ENCODE measurements at places on chromosomes 1 and 21.

- DNase-seq, result no peak
These were observed 33.5 kb downstream of the ODR4 start for GRCh38 chr1:186409091-186409490.

GRCh38 chr1:223340637-223341036 is 23.3 kb downstream of the SUSD4 start:
- DNase-seq, result no peak

DNA sequence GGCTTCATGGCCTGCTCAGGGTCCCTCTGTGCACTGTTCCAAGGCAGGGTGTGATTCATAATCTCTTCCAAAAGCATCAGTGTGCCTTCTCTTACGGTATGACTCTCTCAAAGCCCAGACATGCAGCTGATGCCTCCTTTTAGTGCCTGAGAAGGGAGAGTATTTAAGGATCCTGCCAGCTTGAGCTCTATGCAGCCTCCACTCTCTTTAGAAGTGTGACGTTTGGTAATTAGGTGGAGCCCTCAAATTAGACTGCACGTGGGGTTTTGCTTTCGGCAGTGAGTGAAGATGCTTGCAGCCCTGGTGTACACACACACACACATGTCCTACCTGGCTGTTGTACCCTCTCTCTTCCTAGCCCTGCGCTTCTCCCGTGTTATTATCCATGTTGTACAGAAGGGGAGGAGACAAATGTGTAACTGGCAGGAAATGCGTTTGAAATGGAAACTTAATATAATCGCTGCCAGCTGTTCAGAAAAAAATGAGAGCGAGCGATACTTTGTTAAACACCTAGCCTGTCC is 2.6 kb upstream of the C1orf174 start:
- no peak for DNase-seq

- peak; percentile 6 for DNase-seq
These were observed 28.4 kb downstream of the ACP6 start for GRCh38 chr1:147641695-147642592.

DNA sequence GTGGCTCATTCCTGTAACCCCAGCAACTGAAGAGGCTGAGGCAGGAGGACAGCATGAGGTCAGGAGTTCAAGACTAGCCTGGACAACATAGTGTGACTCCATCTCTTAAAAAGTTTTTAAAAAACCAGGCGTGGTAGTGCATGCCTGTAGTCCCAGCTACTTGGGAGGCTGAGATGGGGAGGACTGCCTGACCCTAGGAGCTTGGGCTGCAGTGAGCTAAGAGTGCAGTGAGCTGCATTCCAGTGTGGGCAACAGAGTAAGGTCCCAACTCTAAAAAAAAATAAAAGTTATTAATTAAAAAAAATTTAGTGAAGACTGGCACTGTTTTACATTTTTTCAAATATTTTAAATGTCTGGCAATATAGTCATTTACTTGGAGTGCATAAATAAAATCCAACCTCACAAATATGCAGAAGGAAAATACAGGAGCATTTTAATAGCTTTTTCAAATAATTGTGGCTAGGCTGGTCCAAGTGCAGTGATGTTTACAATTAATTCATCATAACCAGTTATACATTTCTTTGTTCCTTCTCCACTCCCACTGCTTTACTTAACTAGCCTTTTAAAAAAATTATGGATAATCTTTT is 10.8 kb downstream of the ZBTB8OS start:
- no peak for DNase-seq

DNA sequence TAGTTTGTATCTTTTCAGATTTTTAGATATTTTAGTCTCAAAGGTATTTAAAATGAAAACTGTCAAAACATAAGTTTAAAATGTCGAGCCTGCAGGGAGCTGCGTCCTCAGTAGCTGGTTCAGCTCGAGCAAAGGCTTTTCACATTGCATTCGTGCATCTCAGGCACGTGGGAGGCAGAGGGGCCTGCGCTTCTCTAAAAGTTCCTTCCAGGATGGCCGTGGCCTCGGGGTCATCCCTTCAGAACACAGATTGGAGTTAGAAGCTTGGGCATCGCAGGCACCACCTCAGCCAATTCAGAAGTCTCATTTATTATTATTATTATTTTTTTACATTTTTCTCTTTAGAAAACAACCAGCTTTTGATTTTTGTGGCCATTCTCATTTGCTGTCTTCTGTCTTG is 66.9 kb upstream of the DIP2A start:
- no peak for DNase-seq

GRCh38 chr21:39654951-39655350 is 42.2 kb downstream of the B3GALT5 start:
- DNase-seq, result no peak

- no peak for DNase-seq
These were observed 3.2 kb upstream of the SRM start for GRCh38 chr1:11062965-11063401.

- DNase-seq, result no peak
These were observed 4.6 kb upstream of the PRKCZ start for GRCh38 chr1:2045468-2046173.

- DNase-seq, result no peak
These were observed 94.8 kb downstream of the OMA1 start for GRCh38 chr1:58451560-58452191.

- no peak for DNase-seq
These were observed 337.0 kb upstream of the NR5A2 start for GRCh38 chr1:199690496-199690895.

DNA sequence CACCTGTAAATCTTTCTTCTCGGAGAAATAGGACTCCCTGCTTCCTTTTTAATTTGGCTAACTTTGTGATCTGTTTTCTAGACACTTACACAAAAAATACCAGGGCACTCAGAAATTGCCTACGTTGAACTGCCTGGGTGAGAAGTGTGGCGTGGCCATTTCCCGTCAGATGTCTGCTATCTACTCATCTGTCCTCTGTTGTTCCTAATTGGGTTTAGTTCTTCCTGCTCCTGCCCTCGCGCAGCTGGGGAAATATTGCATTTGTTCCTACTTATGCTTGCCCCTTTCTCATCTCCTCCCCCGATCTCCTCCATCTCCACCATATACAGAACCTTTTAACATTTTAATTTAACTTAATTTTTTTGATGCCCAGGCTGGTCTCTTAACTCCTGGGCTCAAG is 55.1 kb downstream of the CD58 start:
- no peak for DNase-seq

DNA sequence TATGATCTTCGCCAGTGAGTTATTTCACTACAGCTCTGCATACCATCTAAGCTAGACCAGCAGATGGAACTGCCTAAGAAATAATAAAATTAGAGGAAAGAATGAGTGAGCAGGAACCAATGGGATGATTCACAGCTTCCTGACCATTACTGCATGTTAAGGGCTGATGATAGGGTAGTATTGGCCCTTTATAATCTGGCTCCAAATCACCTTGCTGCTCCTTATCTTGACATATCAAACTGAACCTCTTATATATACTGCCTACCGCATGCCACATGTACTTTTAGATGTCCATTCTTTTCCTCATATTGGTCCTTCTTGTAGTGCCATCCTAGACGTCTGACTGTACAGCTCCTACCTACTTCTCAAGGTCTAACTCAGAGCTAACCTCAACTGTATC is 524.4 kb downstream of the DPYD start:
- DNase-seq, result no peak

GRCh38 chr1:174799136-174799479 is 200.6 kb upstream of the CACYBP start:
- DNase-seq, result no peak

DNA sequence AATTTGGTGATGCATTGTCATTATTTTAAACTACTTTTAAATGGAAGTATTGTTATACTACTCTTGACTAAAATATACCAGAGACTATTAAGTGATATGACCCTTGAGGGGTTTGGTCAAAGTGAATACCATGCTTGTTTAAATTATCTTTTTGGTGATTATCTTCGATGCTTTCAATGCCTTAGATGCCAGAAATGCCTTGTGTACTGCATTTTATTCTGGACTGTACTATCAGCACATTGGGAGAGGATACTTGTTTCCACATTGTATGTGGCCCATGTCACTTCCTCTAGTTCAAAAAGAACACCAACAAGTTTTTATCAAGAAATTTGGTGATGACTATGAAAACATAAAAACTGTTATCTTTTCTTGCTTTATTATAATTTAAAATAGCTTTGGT is 16.3 kb downstream of the MAP3K7CL start:
- DNase-seq, result no peak

DNA sequence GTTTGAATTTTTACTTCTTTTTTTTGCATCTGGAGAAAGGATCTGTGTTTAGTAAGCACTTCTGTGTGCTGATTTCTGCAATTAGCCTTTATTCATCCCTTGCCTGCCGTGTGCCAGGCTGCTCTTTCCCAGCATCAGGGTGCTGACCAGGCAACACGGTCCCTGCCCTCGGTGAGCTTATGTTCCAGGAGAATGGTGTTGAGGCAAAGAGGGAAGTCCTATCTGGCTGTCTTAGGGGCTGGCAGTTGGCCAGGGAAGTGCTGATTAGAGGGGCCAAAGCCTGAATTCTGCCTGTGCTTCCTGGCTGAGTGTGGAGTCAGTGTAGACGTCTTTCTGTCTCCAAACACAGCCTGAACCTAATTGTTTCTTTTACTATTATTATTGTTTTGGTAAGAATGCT is 187.1 kb downstream of the CAMTA1 start:
- no peak for DNase-seq

DNA sequence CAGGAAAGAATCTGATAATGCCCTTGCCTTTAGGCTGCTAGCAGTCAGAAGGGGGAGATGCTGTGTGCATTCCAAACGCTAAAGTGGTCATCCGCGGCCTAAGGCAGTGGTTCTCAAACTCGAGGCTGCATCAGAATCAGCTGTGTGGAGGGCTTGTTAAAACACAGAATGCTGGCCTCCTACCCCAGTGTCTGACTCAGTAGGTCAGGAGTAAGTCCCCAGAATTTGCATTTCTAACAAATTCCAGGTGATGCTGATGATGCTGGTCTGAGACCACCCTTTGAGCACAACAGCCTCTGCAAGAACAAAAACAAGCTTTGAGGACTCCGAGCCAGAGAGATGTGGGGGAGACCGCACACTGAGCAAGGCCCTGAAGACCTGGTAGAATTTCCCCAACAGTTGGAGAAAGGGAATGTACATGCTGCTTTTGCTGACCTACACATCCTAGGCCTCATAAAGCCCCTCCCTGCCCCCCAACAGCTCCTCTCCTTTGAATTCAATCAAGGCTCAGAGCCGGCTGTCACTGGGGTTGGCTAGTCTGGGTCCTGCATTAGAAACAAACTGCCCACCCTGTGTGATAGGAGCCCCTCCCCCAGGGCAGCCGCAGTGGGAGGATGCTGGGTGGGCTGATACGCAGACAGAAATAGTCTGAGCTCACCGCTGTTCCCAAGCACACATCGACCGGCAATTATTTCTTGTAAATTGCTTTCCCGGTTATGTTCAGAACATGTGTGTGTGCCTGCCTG is 27.1 kb downstream of the SHISAL2A start:
- DNase-seq, result no peak

DNA sequence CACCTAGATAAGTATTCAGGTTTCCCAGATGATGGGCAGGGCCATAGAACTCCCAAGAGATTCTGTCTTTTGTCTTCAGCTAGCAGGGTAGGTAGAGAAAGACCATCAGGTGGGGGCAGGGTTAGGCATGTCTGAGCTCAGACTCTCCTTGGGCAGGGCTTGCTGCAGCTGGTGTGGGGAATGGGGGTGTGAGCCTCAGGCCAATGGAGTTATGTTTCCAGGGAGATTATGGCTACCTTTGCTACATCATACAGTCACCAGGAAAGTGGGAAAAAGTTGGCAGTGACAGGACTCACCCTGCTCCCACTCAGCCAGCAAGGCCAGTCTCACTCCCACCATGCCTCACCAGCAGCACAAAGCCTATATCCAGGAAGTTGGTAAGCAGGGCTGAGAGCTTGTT is 77.8 kb downstream of the DRAM2 start:
- no peak for DNase-seq

DNA sequence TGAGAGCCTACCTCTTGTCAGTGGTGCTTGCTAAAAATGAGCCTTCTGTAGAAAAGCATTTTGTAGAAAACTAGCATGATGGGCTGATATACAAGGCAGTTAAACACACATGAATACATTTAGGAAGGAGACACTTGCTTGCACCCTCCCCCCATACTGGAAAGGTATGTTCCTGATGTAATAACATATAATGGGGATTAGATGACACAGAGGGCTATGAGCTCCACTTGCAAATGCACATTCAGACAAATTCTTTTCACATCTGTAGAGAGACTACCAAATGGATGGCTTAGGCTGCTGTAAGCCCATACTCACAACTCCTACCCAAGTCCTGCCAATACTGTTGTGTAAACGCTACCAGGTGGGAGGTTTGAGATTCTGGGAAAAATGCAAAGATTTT is 634.0 kb downstream of the SMYD3 start:
- no peak for DNase-seq

- DNase-seq, result no peak
These were observed 57.6 kb upstream of the COG2 start for GRCh38 chr1:230584660-230585059.

GRCh38 chr1:9371391-9371935 is 78.8 kb downstream of the SPSB1 start:
- DNase-seq, result no peak

DNA sequence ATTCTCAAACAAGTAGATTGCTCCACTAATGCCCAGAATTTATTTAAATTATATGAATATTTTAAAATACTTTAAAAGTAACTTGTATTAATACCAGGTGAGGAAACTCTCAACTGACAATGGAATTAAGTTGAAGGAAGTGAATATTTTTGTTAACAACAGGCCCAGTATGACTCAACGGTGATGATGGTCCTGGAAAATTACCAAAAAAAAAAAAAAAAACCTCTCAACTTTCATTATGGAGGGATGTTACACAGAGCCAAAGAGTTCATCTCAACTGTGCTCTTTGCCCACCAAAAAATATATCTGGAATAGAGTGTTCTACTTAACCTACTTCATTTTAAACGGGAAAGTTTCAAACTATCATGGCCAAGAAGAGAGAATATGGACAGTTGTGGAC is 28.3 kb downstream of the CFH start:
- DNase-seq, result no peak

DNA sequence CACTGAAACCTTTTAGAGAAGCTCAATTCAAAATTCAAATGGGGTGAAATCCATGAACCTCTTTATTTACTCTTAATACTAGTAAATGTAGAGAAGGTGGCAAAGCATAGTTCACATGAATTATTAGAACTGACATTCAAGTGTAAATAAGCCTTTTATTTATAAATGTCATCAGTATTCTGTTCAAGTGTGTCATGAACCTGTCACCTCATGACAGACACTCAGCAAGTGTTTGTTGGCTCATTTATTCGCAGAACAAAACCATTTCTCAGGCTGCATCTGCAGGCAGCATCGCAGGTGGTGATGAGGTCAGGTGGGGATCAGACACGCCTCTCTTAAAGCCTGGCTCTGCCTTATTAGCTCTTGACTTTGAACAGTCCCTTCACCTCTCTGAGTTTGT is 116.6 kb downstream of the SETD4 start:
- DNase-seq, result no peak

GRCh38 chr1:119327450-119328155 is 41.0 kb upstream of the HAO2 start:
- DNase-seq, result no peak

DNA sequence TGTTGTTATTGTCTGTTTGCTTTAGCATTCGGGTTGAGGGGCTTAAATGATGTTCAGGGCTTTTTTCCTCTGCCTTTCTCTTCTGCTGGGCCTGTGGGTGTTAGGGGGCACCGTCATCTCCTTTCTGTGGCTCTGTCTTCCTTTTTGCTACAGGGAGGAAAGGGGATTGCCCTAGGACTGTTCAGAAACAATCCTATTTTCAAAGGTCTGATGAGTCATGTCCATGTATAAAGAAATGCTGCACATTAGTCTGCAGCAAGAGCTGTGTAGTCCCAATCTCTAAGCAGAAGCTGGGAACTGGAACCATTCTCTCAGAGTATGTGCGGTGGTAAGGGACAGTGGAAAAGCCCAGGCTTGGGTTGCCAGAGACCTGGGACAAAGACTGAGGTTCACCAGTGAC is 462.3 kb downstream of the OMA1 start:
- DNase-seq, result no peak

- DNase-seq, result no peak
These were observed 1.4 kb downstream of the KTI12 start for GRCh38 chr1:52032124-52032784.
